ENCODE measurements at places on chromosomes 12 and 14.

DNA sequence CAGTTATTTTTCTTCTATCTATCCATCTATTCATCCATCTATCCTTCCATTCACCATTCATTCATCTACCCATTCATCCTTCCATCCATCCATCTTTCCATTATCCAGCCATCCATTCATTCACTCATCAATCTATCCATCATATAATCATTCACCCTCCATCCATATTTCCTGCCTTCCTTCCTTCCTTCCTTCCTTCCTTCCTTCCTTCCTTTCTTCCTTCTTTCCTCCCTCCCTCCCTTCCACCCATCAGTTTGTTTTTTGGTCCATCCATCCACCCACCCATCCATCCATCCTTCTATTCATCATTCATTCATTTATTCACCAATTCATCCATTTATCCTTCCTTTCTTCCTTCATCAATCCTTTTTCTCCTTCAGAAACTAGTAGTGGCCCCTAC lies 34.3 kb upstream of the NOS1 start:
- DNase-seq: no peak

DNA sequence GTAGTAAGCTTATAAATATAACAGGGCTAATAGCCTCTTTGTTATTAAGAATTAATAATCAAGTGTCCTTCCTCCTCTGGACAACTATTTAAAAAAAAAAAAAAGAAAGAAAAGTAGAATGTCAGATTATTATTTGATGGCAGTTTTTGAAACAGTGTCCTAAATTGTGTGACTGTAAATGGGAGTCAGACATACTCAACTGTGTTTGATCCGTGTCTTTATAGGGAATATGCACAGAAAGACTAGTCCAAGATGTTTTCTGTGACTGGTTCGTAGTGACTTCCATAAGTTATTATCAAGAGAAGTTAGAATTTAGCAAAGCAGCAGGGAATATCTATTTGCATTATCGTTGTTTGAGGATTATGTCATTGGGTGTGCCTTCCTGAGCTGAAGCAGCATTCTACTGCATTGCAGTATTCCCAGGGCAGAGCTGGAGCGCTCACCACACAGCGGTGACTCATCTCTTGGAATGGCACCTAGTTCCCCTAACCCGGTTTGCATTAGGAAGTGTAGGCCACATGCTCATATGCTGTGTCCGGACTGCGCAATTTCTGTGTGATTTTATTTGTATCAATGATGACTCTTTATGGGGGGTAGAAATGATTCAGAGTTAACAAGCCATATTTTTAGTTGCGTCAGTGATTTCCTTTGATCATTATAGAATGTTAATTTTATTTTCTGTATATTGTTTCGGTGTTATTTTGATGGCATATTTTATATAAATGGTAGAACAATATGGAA lies 7.9 kb downstream of the DYNC1H1 start:
- no peak for DNase-seq

DNA sequence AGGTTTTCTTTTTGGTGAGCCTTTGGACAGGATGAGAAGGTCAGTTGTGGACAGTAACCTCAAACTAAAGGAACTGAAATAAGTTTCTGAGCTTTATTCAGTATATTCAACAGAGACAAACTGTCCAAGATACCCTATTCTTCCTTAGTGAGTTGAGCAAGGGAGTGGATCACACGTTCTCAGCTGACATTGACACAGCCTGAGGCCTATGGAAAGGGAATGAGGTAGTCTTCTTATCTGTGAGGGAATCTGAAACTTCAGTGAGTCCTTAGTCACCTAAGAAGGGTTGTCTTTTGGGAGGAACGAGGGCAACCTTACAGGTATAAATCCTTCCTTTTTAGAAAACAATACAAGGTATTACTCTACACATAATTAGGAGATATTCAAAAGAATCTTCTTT lies 5.0 kb upstream of the NUBPL start:
- no peak for DNase-seq

DNA sequence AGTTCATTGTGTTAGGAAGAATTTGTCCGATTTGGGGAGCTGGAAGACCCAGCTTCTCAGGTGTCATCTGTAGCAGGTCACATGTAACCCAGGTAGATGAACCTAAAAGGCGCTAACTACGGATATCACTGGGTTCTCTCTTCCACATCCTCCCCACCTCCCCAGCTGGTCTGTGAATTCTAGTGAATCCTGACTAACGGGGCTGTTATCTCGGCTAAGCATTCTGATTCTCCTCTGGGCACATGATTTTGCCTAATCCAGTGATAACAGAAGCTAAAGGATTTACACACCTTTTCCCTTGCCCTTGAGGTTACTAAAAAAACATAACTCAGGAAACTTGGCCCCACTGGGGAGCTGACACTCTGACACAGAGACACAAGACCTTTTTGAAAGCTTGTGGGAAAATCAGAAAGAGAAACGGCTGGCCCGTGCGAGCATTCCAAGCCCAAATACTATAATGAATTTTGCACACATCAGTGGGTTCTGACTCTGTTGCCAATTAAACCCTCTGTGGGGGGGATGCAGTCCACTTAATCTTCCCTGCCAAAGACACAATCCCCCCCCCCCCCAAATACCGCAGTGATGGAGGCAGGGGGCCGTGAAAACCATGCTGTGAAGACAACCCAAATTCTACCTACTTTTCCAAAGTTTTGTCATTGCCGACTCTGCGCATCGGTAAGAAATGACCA lies 81.0 kb upstream of the FZD10 start:
- DNase-seq: no peak

GRCh38 chr12:57518920-57519795 lies 1.2 kb downstream of the DDIT3 start:
- no peak for DNase-seq

DNA sequence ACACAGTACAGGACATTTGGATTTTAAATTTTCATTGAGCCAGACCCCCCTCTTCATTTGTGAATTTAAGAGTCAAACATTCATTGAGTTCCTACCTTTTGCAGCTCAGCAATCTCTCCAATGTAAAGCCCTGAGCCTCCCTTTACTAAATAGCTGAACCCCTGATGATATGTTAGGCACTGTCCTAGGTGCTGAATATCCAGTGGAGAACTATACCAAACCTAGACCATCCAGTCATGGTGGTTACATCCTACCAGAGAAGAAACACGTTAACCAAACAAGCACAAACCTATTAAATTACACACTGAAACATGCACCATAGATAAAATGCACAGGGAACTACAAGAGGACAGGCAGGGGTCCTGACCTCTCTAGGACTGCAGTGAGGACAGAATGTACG lies 1585.3 kb upstream of the TMEM132C start:
- DNase-seq: no peak

GRCh38 chr12:49953961-49954846 lies 3.7 kb downstream of the AQP2 start:
- DNase-seq: no peak

DNA sequence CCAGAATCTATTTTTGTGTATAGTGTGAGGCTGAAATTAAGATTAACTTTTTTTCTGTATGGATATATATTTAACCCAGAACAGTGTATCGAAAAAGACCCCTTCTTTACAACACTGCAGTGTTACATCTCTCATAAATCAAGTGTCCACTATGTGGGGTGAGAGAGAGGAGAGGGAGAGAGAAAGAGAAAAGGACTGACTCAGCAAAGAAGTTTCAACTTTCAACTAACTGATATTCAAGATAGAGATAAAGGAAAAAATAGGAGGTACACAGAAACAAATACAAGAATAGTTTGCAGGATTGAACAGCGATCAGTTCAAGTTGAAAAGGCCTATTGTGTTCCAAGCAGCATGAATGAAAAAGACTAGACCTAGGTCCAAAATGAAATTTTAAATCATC lies 126.7 kb upstream of the NEDD1 start:
- DNase-seq: no peak

- DNase-seq: no peak
Measured at GRCh38 chr12:53252349-53252916, 15.7 kb upstream of the ESPL1 start.

- no peak for DNase-seq
Measured at GRCh38 chr12:111425655-111426054, 19.9 kb downstream of the SH2B3 start.

DNA sequence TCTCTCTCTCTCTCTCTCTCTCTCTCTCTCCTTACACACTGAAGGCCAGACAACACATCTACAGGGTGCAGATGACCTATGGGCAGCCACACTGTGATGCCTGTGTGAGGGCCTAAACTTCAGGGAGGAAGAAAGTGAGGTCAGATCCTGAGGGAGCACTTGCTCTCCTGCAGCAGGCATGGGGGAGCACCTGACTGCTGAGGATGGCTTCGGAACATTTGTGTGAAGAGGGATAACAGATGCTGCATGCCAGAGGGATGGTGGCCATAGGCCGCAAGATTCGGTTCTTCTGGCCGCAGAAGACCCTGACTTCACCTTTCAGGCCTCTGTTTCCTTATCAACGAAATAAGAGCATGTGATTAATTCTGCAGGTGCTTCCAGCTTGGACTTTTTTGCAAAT lies 11.7 kb upstream of the SERPINA11 start:
- no peak for DNase-seq

DNA sequence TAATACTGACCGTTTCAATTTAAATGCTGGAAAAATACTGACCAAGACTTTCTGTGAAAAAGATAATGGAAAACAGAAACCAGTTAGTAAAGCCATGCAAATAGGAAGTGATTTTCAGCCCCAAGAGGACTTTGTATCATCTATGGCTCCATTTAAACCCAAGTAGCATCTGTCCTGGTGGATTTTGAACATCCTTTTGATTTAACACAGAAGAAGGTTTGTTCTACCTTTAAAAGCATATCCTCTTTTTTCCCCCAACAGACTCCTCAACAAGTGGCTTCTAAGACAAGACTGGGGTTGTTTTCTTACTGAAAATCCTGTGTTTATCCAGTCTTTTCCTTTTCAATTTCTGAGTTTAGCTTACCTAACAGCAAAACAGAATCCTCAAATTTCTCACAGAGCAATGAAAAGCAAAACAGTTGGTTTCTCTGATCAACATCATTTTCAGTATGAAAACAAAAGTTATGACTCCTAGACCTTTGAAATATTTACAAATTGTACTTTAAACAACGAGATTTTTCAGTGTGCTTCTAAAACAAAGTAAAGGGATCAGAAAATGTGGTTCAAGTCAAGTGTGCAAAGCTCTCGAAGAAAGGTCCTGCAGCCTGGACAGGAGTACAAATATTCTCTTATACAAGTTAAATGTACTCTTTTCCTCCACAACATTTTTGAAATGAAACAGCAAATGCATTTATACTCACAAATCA lies 2.9 kb downstream of the PHLDA1 start:
- no peak for DNase-seq

- DNase-seq: no peak
Measured at GRCh38 chr12:76303365-76303764, 44.9 kb downstream of the BBS10 start.

DNA sequence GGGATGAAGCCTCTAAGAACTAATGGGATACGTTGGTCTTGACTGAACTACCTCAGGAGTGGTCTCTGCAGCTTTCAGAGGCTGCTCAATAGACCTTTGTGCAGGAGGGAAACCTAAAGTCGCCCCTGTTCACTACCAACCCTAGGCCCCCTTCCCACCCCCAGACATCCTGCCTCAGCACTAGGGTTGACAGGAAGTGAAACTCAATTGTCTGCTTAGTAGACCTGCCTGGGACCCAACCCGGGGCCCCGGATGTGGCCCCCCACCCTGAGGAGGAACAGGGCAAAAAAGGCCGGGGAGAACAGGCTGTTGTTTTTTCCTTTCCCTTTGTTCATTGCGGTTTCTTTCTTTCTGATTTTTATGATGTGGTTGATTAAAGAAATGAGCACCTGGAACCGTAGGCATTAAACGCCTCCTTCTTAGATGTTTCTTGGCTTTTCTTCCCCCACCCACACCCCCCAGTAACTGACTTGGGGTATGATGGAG lies 1.6 kb upstream of the DGKA start:
- DNase-seq: no peak

GRCh38 chr12:58847901-58848600 lies 72.3 kb downstream of the LRIG3 start:
- no peak for DNase-seq

DNA sequence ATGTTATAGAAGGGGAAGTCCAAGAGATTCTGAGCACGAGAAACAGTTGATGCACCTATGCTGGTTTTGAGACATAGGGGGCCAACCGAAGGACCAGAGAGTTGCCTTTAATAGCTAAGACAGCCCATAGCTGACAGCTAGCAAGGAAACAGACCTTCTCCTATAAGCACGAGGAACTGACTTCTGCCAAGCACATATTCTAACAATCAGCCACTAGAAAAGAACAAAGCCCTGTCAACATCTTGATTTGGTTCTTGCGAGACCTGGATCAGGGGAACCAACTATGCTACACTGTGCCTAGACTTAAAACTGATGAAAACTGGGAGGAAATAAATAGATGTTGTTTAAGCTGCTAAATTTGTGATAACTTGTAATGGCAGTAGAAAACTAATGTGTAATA lies 785.6 kb downstream of the TMTC2 start:
- no peak for DNase-seq

DNA sequence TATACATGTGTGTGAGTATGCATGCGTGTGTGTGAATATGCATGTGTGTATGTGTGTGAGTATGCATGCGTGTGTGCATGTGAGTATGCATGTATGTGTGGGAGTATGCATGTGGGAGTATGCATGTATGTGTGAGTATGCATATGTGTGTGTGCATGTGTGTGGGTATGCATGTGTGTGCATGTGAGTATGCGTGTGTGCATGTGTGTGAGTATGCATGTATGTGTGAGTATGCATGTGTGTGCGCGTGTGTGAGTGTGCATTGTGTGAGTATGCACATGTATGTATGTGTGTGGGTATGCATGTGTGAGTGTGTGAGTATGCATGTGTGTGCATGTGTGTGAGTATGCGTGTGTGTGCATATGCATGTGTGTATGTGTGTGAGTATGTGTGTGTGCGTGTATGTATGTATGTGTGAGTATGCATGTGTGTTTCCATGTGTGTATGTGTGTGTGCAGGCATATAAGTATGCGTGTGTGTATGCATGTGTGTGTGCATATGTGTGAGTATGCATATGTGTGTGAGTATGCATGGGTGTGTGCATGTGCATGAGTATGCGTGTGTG lies 97.9 kb upstream of the MED13L start:
- no peak for DNase-seq

DNA sequence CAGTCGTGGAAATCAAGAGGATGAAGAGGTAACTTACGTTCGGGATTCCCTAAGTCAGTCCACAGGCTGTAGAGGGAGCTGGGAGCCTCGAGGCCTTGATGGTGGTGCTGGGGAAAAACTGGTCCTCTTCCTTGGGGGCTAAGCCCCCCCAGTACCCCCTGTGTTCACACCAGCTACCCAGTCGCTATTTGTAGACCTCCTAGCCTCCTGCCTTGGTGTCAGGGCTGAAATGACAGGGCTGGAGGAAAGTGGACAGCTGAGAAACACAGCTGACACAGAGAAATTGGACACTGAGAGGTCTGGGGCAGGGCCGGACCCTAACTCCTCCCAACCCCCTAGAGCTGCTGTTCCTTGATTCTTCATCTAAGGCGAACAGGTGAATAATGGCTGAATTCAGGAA lies at the start of gene STAC3:
Gene STAC3 (minus strand): TSS at position 232 of the 400 bp plus-strand sequence. CDS start 1,551 bp downstream, outside the sequence.
- no peak for DNase-seq

GRCh38 chr14:32469388-32470160 lies 140.5 kb downstream of the AKAP6 start:
- no peak for DNase-seq

DNA sequence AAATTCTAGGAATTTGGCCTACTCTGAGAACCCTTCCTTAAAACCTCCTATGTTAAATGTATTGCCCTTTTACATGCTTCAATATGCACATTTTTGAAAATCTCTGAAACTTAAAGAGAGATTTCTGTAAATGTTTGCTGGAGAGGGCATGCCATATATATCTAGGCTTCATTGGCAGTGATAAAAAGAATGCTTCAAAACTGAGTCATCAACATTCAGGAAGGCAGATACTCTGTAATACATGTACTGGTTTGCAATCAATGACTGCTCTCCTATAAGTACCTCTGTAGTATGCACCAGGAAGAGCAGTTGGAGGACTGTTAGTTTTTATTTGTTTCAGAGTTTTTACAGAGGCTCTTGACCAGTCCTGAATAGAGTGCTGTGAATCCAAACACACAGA lies 739.9 kb downstream of the SLC16A7 start:
- DNase-seq: no peak

All from activated CD8-positive, alpha-beta memory T cell treated with anti-CD3 and anti-CD28 coated beads for 4 hours (primary cell).